ENCODE measurements at places on chromosomes 11 and 22. TPM values are rescaled to one million over a fixed set of nuclear protein-coding genes. Genes with fewer than 3 reads are reported as not detected.
A peak's percentile ranks its signal among the peaks of the same experiment; 100 is the strongest.

Gene KRTAP5-10
- total RNA-seq = not detected

DNA sequence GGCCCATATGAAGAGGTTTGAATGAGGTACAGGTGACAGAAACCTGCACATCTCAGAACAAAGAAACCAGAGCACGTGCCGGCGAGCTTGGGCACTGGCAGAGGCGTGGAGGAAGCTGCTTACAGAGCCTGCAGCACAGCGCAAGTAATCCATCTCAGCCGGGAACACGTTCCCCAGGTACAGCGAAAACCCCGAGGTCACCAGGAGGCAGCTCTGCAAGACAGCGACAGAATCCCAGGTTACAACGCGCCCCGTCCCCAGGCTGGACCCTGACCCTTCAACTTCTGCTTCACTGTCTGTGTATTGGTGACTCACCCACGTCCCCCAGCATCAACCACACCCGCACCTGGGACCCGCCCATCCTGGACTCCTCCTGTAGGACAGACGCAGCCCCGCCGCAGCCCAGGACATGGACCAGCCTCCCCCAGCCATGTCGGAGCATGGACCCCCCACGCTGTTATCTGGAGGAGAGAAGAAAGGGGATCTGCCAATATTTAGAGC lies 2.2 kb downstream of the MLC1 start:
- no peak for DNase-seq

Gene DCHS1
- 9.2 TPM for total RNA-seq

Gene NAALAD2
- 2.1 TPM for total RNA-seq

DNA sequence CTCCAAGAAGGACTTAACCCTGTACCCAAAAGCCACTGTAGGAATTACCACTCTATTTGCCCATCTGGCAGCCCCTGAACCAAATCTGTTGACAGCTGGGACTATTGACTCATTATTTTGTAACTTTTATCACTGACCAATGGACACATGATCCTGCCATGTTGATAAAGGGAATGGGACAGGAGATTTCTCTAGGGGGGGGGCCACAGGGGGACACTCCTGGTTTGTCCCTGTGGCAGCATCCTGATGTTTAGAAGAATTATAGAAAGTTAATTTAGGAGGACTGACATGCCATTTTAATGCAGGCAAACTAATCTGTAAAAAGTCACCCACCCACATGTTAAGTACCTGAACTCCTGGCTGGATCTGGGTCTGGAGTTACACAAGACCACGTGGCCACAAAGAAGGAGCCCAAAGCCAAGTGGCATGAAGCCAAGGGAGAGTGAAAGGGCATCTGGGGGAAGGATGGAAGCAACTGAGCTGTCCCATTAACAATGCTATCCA lies 558.1 kb downstream of the ETS1 start:
- DNase-seq = no peak

DNA sequence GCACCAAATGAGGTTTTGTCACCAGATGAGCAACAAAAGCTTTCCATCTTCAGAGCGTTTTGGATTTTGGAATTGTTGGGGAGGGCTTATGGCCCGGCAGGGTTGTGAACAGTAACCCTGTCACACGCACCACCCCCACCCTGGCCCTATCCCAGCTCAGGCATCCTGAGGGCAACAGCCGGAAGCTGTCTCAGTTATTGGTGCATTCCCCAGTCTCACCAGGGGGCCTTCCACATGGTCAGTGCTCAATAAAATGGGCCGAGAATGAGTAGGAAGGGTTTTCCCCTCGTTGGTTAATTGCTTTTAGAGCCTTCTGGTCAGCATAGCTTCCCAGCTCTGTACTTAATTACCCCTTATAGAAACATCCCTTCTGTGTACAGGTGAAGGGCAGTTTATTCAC lies 46.0 kb downstream of the LRP5 start:
- DNase-seq = no peak

Gene HBD
- 7.2 TPM for total RNA-seq

GRCh38 chr11:133782116-133782725 lies 63.1 kb downstream of the SPATA19 start:
- DNase-seq = peak; percentile 75

Gene OMP
- not detected for total RNA-seq

Measured in upper lobe of left lung (tissue), 6 donors.